ENCODE measurements at places on chromosomes 7 and 10.

- DNase-seq, result no peak
These were observed 20.5 kb downstream of the TAS2R40 start for GRCh38 chr7:143242306-143242705.

DNA sequence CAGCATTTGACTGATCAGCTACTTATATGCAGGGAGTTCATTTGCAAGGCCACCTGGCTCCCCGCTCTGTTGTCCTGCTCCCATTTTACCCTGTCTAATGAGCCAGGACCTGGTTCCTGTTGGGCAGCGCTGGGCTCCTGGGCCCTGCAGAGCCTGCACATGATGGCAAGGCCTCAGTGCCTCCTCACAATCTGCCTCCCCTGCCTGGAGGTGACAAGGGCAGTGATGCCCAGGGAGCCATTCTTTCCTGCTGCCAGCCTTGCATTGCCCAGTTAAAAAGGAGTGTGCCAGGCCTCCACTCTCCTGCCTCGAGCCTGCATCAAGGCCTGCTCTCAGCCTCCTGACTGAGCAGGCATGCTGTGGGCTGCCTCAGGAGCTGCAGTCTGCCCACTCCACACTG is 28.5 kb downstream of the CHAT start:
- no peak for DNase-seq

DNA sequence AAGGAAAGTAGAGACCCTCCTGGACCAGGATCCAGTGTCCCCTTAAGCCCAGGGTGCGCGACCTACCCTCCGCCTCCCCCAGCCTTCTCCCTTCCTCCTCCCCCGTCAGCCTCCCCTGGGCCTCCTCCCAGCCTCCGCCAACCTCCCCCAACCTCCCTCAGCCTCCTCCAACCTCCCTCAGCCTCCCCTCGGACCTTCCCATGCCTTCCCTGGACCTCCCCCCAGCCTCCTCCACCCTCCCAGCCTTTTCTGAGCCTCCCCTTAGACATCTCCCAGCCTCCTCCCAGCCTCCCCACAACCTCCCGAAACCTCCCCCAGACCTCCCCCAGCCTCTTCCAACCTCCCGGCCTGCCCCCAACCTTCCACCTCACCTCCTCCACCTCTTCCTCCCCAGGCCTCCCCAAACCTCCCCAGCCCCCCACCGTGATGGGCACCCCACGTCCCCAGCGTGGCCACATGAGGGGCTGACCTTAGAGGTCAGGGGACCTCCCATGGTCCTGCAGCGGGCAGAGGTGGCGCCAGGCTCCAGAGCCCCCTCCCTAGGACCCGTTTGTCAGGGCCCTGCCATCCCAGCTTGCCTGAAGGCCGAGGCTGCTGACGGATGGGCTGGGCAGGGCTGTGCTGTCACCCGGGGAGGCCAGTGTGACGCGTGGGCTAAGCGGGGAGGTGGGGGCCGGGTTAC is 18.8 kb downstream of the FAM20C start:
- no peak for DNase-seq

GRCh38 chr7:132450188-132450587 is 126.1 kb downstream of the PLXNA4 start:
- DNase-seq, result no peak

DNA sequence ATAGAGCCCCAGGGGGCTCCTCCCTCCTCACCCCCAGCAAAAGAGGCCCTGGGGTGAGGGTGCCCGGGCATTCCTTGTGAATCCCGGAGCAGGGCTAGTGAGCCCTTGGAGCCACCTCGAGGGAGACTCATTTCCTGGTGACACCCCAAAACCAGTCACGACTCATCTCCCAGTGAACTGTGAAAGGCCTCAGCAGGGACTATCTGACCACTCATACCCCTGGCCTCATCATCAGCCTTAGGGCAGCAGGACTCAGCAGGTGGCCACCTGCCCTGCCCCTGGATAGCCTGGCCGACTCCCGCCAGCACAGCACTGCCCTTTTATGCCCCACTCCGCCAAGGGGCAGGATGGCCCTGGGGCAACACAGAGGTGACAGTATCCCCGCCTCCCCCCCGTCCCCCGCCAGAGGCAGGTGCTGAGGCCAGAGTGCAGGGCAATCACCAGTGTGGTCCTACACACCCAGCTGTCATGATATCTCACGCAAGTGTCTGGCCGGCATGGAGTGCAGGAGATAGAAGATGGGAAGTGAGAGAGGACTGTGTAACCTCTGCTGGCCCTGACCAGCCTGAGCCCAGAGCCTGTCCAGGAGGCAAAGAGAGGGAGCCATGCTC is 3.2 kb downstream of the SNCG start:
- no peak for DNase-seq

GRCh38 chr10:43257347-43258210 is 9.3 kb downstream of the RASGEF1A start:
- no peak for DNase-seq

DNA sequence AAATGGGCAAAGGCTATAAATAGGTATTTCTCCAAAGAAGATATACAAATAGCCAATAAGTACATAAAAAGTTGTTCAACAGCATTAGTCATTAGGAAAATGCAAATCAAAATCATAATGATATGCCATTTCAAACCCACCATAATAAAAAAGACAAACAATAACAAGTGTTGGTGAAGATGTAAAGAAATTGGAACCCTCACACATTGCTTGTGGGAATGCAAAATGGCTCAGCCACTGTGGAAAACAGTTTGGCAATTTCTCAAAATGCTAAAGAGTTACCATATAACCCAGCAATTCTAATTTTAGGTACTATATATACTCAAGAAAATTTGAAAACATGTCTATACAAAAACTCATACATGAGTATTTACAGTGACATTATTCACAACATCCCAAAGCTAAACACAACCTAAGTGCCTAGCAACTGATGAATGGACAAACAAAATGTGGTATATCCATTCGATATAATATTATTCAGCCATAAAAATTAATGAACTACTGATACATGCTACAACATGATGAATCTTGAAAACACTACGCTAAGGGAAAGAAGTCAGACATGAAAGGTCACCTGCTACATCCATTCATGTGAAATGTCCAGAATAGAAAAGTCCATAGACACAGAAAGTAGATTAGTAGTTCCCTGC is 55.6 kb downstream of the CHCHD3 start:
- no peak for DNase-seq

- DNase-seq, result no peak
These were observed 42.2 kb downstream of the GPR85 start for GRCh38 chr7:113044394-113044793.

GRCh38 chr10:70579234-70580002 is 23.1 kb downstream of the PRF1 start:
- DNase-seq, result no peak

- no peak for DNase-seq
These were observed 476 bp upstream of the ZFYVE27 start for GRCh38 chr10:97736403-97736901.

- DNase-seq, result no peak
These were observed 35.9 kb downstream of the LRRC4 start for GRCh38 chr7:127995156-127995880.

GRCh38 chr7:133529861-133530260 is 277.0 kb downstream of the EXOC4 start:
- DNase-seq, result no peak

GRCh38 chr7:142481548-142481947 is 223.7 kb upstream of the PRSS58 start:
- peak; percentile 20 for DNase-seq

DNA sequence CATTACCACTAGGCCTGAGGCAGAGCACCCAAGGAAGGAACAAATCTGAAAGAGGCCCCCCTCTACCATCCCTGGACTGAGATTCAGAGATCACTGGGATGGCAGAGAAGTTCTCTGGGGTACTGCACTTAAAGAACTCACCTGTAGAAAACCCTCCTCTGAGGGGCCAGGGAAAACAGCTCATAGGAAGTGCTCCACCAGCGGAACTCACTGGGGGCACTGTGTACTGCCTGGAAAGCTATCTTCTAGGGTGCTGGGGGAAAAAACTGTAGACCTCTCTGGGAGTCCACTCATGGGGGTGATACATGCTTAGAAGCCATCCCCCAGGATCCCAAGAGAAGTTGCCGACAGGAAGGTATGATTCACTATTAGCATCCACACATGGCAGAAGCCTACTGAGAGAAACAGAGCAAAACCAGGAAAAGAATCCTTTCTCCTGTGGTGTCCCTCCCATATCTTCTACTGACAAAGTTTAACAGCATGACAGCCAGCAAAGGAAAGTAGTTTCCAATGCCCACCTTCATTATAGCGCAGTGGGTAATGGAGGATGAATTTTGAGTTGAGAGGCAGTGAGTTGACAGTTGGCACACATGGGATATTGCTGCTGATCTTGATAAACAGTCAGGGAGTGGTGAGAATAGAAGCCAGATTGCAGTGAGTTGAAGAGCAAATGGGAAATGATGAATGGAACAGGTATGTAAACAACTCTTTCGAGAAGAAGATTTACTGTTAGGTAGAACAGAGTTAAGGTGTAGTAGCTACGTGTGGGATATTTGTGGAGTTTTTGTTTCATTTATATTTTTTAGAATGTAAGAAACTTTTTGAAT is 20.9 kb downstream of the ANKIB1 start:
- DNase-seq, result no peak

DNA sequence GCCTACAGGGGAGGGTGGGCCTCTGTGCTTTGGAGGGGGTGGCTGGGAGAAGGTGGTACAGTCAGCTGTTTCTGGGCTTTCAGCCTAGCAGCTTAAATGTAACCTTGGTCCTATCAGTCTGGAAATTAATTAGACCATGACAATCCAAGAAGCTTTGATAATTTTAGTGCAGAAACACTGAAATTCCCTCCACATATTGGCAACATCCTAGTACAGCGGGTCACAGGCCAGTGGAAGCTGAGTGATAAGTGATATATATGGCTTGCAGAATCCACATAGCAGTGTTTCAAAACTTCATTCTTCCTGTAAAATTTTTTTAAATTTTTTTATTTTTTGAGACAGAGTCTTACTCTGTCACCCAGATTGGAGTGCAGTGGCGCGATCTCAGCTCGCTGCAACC is 212.6 kb downstream of the TYW1 start:
- no peak for DNase-seq

- DNase-seq, result no peak
These were observed 21.4 kb downstream of the MAD1L1 start for GRCh38 chr7:2211259-2211880.

DNA sequence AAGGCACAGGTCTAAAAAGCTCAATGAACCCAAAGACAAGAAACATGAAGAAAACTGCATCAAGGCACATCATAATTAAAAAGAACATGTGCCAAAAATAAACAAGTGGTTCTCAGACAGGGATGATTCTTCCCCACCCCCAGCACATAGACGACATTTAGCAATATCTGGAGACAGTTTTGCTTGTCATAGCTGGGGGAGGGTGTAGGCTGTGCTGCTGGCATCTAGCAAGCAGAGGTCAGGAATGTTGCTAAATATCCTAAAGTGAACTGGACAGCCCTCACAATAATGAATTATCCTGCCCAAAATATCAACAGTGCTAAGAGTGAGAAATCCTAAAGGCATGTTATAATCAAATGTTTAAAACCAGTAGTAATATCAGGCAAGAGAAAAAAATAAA is 122.6 kb downstream of the MICU1 start:
- DNase-seq, result peak; percentile 77
